ENCODE measurements at places on chromosomes 7 and 10.

GRCh38 chr10:91564508-91564907 lies 68.4 kb downstream of the PPP1R3C start:
- DNase-seq, result no peak

GRCh38 chr7:31054608-31055278 lies 2.6 kb downstream of the ADCYAP1R1 start:
- DNase-seq, result peak; percentile 82

DNA sequence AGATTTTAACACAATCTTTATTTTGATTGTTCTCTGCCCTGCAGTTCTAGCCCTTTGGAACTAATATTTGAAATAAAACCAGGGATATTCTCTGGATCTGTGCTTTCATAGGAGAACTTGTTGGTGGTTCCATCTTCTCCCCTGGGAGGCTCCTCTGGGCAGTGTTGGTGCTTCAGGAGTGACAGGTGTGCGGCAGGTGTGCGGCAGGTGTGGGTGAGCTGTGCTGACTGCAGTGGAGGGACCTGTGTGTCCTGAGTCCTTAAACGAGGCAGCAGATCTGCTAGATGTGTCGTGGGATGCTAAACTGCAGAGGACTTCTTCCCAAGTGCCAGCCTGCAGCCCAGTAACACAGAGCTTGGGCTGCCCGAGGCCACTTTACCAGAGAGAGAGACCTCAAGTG lies 98.4 kb downstream of the LYZL1 start:
- no peak for DNase-seq

DNA sequence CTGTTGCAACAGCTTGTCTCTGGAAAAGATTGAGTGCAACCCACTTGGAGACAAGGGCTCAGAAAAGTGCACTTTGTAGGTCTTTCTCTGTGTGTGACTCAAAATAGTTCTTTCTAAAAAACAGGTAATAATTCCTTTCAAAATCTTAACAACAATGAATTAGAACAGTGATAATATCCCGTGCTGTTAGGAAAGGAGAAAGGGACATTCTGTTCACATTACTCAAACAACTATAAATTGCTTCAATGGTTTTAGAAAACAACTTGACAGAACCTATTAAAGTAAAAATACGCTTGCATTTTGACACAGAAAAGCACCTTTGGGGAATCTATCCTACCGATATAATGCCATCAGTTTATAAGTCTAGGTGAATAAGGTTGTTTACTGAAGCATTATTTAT lies 468.1 kb upstream of the DPP6 start:
- no peak for DNase-seq

DNA sequence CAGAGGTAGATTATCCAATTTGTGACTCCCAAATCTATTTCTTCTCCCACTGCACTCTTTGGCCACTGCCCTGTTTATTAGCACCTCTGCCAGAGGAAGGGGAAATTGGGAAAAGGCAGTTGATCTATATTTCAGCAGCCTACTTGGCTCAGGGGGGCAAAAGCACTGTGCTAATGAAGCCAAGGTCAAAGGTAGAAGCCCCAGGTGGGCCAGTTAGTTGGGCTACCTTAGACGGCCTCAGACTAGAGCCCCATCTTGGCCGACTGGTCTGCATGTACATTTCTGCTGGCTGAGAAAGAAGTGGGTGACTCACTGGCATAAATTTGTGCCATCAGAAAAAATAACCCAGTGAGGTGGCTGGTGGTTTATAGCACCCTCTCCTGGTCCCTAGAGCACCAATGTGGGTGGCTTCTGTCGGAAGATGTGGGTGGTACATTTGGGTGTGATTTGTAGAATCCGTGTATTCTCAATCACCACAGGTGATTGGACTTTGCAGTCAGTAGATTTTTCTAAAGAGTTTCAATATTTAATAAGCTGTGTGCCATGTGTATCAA lies 293.3 kb upstream of the MKI67 start:
- no peak for DNase-seq

DNA sequence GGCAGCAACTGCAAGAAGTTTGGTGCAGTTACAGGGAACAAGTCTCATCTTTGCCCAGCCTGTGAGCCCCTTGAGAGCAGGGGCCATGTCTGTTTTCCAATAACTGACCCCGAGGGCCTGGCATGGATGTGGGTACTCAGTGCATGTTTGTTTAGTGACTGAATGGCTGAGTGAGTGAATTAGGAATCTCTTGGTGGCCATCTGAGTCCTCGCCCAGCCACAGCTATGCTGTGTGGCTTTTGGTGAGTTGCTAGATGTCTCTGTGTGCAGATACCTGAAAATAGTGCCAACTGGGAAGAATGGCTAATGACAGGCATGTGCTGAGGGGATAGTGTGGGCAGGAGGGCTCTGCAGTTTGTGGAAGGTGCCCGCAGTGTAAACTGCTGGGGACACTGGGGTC lies 54.4 kb upstream of the PCBD1 start:
- DNase-seq, result no peak

DNA sequence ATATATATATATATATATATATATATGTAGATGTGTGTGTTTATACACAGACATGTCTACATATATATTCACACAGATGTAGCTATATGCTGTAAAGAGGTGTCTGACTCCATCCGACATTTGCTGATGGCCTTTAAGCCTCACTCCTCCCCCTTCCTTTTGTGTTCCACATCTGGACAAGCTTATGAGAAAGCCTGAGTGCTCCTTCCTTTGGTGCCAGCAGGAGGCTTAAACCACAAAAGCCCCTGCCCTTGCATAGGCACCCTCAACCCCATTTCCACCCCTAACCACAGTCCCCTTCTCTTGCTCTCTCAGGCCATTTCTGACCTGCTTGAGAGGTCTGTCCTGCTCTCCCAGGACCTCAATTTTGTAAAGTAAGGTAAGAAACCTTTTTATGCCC lies 98.7 kb downstream of the SVOPL start:
- no peak for DNase-seq

DNA sequence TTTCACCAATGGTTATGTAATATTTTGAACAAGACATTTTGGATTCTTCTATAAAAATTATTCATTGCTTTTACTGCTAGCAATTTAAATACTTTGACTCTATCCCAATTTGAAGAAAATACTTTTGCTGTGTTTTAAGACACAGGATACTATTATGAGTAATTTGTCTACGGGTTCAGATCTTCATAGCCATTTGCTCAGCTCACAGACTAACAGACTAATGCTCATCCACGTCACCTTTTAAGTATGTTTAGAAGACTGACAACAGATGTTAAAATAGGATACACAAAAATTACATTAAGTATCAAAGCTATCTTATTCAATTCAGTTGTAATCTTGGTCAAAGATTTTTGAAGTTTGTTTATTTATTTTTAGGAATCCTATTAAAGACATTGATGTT lies 251.3 kb upstream of the CHRM2 start:
- no peak for DNase-seq

GRCh38 chr7:122965306-122965705 lies 30.2 kb downstream of the TAS2R16 start:
- DNase-seq, result no peak

DNA sequence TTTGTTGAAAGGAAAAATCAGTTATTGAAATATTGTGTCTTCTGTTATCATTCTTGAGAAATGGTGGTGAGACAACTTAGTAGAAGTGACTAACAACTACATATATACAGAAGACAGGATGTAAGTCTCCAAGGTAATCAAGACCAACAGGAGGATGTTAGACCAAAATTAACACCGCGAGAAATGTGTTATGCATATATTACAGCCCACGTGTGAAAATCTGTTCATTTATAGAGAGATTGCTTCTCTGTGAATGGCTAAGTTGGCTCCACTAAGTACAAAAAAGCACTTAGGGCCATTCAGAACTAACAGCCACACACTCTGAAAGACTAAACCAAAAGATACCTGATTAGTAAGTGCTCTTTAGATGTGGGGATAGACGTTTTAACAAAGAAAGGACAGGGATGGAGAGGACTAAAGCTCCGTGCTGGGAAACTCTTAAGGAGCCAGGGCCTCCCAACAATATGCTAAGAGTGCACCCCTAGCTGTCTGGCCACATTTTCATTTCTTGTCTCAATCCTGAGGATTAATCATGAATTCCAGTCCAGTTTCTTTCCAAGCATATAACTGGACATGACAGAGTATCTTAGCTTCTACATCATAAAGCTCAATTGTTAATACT lies 26.5 kb downstream of the HDAC9 start:
- DNase-seq, result no peak

- DNase-seq, result no peak
Observed at GRCh38 chr10:19532411-19532810, 283.8 kb upstream of the PLXDC2 start.

- DNase-seq, result no peak
Observed at GRCh38 chr10:12681252-12681651, 320.3 kb downstream of the CCDC3 start.

DNA sequence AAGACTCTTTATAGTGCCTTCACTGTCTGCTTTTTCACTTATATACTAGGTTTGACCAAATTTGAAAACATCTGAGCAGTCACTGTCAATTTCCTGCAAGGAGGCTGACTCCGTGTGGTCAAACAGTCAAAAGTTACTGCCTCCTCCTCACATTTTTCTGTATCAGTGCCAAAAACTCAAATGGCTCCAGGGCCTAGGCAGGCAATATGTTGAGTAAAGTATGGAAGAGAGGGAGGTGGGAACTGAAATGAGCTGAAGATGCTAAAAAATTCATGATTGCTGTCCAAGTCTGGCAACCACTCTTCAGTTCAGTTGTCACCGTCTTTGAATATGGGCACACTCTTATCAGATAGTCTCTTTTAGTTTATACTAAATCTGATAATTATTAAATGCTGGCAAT lies 551.6 kb downstream of the CCSER2 start:
- no peak for DNase-seq

- DNase-seq, result no peak
Observed at GRCh38 chr10:2081501-2081900, 344.2 kb upstream of the ADARB2 start.

- DNase-seq, result no peak
Observed at GRCh38 chr10:99660662-99661376, 1.5 kb downstream of the ENTPD7 start.

GRCh38 chr7:29284696-29285443 lies 90.3 kb downstream of the CHN2 start:
- no peak for DNase-seq

DNA sequence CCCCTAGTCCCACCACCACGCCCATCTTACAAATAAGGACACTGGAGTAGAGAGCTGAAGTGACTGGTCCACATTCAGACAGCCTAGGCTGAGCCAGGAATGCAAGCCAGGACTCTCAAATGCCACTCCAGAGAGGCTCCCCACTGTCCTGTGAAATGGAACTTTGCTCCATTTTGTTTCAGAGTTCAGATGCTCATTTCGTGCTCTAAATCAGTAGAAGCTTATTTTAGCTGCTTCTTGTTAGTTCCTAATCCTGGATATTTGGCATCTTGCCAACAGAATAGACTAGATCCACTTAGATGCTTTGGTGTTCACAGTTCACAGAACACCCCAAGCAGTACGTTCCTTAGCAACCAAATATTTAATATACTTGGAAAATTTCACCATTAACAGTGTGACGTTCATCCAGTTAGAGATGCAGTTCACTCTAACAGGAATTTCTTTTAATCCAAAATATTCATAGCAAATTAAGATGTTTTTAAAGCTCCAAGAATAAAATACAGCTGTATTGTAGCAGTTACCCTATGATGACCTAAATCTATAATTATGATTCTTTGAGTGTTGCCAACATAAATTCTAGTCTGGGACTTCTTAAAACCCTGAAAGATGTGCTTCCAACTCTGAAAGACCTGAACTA lies 7.3 kb downstream of the MMP21 start:
- peak; percentile 22 for DNase-seq

DNA sequence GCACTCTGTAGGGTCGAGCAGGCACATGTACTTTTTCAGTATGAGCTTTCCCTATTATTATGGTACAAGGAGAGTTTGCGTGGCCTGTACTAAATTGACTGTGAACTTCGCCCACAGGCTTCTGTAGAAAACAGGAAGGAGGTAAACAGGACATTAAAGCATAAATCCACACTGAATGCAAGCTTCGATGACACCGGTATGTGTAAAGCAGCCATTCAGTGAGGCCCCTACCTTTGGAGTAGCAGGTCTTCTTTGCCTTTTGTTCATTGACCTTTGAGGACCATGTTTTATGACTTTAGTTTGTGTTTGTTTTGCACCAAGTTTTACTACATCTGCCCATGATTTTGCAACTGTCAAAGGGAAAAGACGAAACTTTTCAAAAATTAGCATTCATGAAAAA lies 14.5 kb downstream of the MKI67 start:
- DNase-seq, result no peak

- DNase-seq, result no peak
Observed at GRCh38 chr7:155464948-155465739, 7.2 kb downstream of the EN2 start.

DNA sequence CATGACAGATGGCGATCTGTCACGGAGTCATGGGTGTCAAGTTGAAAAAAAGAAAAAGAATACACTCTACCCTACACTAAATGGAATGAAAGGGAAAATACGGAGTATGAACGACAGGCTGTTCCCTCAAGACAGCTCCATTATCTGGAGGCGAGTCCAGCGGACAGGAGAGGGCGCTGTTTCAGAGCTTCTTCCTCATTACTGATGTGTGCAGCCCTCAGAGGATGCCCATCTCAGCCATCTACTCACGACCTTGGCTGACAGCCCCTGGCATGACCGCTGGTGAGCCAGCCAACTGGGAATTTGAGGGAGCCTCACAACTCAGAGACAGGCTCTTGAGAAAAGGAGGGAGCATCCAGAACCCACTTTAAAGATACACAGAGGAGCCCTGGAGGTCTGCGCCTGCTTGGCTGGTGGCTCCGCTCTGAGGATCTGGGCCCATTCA lies 49.6 kb upstream of the SMNDC1 start:
- DNase-seq, result peak; percentile 95

GRCh38 chr10:43361547-43362190 lies 9.8 kb upstream of the FXYD4 start:
- DNase-seq, result peak; percentile 6

DNA sequence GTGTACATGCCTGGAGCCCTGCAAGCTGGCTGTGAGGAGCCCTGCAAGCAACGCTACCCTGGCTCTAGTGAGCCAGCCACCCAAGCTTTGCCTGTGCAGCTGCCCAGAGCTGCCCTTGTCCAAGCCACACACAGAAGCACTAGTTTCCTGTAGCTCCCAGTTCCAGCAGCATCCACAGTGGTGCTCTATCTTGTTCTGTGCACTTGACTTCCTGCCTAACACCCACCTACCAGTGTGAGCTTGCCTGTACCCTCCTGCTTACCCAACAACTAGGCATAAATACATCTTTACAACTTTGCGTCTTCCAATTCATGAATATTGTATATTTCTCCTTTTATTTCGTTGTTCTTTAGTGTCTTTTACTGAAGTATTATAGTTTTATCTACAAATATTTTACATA lies 32.2 kb upstream of the ZNF518A start:
- DNase-seq, result no peak

DNA sequence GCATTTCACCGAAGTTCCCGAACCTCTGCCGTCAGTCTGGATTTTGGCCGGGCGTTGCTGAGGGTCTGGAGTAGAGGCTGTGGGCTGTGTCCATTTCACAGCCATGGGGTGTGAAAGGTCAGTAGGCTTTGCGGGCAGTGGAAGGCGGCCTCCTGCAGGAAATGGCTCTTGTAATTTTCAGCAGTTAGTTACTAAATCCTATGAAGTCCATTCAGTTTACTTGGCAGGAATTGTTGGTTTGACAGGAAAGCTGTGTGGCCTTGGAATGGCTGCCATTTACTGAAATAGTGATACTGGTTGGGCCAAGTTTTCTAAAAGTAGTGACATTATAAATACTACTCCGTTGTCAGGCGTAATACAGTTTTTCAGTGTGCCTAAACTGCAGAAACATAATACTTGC lies 303.7 kb downstream of the CCDC3 start:
- no peak for DNase-seq
